ENCODE measurements at places on chromosomes 6 and 20.
A peak's percentile ranks its signal among the peaks of the same experiment; 100 is the strongest.

DNA sequence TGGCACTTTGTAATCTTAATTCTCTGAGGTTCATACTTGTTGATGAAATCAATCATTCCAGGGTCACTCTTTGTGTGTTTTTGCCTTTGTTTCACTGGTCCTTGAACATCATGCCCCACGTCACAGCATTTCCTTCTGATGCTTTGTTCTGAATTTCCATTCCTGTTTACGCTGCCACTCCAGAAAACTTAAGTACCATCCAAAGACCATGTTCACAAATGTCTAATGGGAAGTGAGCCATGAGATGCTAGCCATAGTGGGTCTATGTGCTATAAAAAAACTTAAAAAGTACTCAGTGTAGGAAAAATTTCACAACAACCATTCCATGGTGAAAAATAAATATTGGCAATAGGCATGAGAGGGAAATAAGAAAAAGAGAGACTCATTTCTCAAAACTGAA is 232.0 kb downstream of the IBTK start:
- DNase-seq, result no peak

DNA sequence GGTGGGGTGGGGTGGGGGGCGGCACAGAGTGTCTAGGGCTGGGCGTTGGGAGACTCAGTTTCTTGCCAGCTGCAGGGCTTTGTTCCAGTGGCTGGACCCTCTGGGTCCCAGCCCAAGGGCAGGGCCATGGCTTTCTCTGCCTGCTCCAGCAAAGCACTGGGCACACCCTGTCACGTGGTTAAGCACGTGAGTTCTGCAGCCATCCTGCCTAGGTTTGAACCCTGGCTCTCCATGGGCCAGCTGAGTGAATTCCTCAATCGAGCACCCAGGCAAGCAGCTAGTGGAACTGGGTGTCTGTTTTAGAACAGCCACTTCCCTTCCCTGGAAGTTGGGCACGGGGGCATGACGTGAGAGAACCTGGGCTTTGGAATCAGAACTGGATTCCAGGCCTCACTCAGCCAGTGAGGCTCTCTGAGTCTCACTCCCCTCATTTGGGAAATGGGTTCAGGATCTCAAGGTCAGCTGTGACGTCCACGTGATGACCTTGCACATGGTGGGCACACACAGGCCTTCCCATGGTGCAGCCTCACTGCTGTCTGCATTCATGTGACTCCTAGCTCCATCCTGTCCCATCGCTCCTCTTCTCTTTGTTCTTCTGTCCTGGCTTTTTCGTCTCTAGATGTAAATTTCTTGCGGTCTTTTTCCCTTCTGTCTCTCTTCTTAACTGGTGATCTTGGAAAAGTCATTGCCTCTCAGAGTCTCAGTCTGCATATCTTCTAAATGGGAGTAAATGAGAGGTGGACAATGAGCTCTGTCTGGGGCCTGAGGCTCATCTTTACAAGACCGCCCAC is 45.9 kb downstream of the NOL4L start:
- no peak for DNase-seq

DNA sequence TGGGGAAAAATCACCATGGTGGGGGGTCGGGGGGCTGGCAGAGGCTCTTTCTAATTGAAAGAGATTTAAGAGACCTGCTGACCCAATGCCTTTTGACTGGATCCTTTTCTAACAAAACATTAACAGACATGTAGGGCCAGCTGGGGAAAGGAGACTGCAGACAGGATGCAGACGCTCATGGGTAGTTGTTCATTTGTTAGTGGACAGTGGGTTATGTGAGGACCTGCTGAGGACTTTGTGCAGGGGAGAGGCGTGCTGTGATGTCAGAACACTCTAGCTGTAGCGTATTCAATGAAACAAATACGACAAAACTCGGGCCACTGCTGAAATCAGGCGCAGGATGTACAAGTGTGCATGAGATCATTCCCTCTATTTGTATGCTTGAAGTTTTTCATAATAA is 1.2 kb downstream of the IP6K3 start:
- no peak for DNase-seq

DNA sequence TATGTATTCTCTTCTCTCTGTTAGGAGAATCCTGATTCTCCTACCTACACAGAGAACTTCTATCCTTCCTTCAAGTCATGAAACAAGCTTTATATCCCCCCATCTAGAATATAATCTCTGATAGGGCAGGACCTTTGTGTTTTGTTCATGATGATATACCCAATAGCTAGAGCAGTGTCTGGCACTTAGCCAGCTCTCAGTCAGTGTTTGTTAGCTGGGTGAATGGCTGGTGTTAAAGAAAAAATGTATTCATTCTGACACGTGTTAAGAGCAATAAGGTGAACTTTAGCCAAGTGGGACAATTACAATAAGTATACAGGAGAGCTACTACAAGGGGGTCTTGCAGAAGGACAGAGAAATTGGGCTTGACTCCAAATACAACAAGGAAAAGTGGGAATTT is 34.3 kb upstream of the TNFRSF21 start:
- no peak for DNase-seq

DNA sequence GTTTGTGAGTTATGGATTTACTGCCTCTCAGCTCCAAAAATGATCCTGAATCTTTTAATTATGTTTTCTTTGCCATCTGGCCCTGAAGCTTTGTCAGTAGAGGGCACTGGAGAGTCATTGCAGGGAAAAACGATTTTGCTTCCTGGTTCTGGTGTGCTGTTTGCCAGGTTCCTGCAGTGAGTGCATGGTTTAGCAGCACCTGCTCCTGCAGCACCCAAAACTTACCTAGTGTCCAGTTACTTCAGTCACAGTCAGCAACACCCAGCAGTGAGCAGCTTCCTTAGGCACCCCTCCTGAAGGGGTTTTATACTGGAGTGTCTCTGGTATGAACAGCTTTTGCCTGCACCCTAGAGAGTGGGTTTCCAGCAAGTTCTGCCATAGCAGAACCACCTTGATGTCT is 6.0 kb upstream of the TRIM26 start:
- DNase-seq, result peak; percentile 58

DNA sequence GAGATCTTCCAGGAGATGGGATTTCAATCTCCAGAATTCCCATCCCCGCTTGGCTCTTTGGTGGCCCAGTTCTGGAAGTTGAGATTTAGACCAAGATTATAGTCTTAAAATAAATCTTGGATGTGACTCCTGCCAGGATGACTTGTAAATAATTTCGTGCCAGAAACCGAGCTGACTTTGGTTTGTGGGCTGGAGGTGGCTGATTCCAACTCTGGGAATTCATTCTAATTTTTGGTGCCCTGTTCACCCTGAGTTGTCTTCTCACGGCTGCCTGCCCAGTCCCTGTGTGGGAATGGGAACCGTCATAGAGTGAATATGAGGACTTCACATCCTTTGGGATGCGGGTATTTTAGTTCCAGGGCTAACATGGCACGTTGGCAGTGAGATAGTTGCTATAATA is 64.8 kb downstream of the JARID2 start:
- DNase-seq, result no peak

DNA sequence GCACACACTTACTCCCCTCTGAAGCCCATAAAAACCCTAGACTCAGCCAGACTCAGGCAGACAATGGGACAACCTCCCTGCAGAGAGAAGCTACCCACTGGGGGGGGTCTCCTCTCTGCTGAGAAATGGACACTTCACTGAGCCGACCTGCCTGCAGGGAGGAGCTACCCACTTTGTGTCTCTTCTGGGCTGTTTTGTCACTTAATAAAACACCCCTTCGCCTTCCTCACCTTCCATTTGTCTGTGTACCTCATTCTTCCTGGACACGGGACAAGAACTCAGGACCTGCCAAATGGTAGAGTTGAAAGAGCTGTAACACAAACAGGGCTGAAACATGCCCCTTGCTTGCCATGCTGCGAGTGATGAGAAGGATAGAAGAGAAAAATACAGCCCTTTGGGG is 151.7 kb upstream of the HDDC2 start:
- DNase-seq, result no peak
